Endothelial cell of umbilical vein (primary cell): ENCODE measurements at places on chromosomes 3 and 15.
A peak's percentile ranks its signal among the peaks of the same experiment; 100 is the strongest.

- no peak for DNase-seq
These were observed 82.1 kb upstream of the PHLDB2 start for GRCh38 chr3:111776827-111777483.

DNA sequence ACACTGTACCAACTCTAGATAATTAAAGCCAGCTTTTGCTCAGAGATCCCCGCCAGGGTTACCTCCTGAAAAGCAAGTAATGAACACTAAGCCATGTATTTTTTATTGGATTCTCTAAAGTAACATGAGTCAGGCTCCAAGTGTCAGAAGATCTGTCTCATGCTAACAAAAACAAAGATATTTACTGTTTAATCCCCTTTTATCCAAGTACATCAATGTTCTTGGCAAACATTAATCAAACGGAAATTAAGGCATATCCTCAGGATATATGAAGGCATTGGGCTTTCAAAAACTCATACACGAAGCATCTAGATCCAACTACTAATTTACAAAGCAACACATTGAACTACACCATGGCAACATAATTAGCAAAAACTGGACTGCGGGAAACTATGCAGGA, 37.2 kb downstream of the MYO5A start:
- peak; percentile 95 for DNase-seq

DNA sequence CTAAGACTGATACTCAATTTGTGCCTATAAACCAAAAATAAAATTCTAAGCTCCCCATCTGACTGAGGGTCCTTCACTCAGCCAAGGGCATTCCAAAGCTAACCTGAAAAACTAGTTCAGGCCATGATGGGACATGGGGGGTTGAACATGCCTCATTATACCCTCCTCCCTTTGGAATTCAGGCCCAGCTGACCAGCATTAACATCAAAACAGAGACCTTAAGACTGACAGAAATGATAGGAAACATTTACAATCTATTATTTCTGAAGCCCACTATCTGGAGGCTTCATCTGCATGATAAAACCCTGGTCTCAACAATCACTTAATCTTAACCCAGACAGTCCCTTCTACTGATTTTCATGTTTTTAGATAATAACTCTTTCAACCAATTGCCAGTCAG, 140.4 kb downstream of the ANO10 start:
- no peak for DNase-seq

GRCh38 chr15:68382286-68383007, 49.5 kb downstream of the ITGA11 start:
- DNase-seq, result no peak

- peak; percentile 40 for DNase-seq
These were observed 22.5 kb downstream of the CDCP1 start for GRCh38 chr3:45123581-45124269.

DNA sequence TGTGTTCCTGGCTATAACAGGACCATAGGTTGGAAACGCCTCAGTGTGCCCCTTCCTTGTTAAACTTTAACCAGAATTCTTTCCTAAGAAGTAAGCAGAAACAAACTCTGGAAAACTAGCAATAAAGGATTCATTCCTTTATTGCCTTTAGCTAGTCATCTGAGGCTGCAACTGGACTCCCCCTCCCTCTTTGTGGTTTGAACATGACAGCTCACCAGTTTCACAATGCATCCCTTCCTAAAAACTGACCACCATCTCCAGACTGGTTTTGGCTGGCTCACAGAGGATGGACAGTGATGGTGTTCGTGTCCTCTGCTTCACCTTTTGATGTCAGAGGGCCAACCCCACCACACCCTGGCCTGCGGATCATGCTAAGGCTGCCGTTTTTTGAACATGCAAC, 27.9 kb upstream of the TGFBR2 start:
- no peak for DNase-seq

GRCh38 chr15:58758141-58758540, 8.6 kb upstream of the ADAM10 start:
- DNase-seq, result no peak

DNA sequence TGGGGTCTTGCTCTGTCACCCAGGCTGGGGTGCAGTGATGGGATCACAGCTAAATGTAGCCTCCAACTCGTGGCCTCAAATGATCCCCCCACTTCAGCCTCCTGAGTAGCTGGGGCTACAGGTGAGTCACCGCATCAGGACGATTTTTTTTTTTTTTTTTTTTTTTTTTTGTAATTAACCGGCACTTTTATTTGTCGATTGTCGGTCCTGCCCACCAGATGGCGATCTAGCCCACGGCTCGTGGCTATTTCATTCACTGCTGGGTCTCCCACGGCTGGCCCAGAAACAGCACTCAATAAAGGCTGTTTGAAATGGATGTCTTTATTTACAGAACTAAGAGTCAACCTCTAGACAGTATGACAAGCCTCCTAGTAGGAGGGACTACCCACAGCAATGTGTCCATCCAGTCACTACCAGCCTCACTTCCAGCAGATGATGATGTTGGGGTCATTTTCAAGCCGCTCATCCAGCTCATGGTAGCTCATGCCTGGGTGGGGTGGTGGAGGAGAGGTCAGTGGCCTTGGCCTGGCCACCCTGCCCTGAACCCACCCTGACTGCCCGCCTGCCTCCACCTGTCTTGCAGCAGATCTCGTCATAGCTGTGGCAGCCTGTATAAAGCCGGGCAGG, 1.8 kb upstream of the ZMYND10 start:
- peak; percentile 84 for DNase-seq

DNA sequence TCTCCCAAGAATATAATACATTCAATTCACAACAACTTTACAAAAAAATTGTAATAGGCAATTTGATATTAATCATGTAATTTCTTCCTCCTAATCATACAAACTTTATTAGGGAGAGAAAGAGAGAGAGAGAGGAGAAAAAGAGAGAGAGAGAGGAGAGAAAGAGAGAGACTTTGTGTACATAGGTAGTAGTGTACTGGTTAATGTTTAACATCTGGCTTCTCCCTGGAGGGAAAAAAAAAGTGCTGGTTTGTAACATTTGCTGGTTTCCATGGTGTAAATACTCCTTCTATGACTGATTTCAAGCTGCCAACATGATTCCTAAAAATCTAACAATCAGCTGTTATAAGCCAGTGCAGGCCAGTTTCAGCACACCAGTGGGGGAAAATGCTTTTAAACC, 98.0 kb upstream of the ARHGEF26 start:
- DNase-seq, result no peak

DNA sequence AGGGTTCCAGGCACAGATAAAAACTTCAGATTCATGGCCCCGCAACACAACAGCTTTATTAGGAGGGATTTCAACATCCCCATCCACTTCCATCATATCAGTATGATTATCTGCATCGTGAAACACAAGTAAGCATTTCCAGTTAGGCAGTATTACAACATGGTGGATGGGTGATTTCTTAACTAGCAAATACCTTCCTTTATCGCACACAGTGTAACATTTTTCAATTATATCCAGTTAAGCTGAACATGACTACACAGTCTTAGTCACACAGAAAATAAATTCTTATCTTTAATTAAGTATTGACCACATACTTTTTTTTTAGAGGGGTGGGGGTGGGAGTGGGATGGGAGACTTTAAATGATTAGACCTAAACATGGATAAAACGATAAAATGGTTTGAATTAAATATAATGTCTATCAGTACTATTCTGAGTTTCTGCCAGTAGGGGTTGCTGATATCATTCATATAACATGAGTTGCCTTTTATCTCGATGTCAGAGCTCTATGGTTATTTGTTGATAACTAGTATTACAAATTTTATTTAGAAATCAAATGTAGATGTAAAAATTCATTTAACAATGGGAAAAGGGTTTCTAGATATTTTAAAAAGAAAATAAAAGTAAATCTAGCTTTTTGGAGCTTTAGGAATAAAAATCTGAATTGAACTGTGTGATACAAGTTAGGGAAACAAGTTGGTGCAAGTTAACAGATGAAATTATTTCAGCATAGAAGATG, 146.6 kb downstream of the TBL1XR1 start:
- peak; percentile 71 for DNase-seq

- peak; percentile 100 for DNase-seq
These were observed at the start of gene MLH1 for GRCh38 chr3:36993326-36994283. TSS of gene MLH1 (plus strand) at chr3:36993518. CDS start at chr3:36993548, 30 bp downstream.

DNA sequence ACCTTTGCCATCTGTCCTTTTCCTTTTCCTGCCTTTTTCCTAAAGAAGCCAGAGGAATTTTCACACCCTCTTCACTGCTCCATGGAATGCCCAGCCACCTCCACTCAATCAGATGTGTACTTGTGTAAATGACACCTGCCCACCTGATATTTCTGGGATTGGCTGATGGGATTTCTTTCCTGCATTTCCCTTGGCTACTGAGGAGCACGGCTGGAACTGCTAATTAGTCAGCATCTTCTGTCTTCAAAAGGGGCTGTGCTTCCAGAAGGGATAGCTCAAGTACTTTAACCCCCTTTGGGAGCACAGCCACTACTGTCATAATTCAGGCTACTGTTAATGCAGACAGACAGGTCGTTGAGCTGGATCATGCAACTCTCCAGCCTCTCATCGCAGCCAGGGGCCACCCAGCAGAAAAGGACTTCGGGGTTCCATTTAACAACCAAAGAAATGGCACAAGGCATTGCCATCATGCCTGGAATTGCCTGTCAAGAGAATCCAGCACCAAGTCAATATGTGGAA, 38.6 kb downstream of the MGLL start:
- DNase-seq, result no peak

DNA sequence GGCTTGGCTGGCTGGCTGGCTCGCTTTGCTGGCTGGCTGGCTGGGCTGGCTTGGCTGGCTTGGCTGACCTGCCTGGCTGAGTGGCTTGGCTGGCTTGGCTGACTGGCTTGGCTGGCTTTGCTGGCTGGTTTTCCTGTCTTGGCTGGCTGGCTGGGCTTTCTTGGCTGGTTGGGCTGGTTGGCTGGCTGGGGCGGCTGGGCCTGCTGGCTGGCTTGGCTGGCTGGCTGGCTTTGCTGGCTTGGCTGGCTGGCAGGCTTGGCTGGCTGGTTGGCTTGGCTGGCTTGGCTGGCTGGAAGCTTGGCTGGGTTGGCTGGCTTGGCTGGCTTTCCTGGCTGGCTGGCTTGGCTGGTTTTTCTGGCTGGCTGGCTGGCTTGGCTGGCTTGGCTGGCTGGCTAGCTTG, 435.6 kb downstream of the GOLGA6L6 start:
- DNase-seq, result no peak

DNA sequence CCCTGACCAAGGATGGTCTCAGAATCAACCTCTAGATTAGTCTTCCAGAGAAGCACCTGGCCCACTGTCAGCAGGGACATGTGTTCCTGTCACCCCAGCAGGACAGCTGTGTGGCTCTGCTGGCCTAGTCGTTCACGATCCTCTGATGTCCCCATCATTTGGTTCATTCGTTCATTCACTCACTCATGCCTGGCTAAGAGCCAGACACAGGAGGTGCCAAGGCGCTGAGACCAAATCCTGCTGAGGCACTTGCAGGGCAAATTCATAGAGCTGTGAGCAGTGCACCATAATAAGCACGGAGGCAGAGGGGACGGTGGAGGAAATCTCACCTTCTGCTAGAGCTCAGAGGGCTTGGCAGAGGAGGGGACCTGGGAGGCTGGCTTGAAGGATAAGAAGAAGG, 49.9 kb upstream of the FGD5 start:
- DNase-seq, result no peak

DNA sequence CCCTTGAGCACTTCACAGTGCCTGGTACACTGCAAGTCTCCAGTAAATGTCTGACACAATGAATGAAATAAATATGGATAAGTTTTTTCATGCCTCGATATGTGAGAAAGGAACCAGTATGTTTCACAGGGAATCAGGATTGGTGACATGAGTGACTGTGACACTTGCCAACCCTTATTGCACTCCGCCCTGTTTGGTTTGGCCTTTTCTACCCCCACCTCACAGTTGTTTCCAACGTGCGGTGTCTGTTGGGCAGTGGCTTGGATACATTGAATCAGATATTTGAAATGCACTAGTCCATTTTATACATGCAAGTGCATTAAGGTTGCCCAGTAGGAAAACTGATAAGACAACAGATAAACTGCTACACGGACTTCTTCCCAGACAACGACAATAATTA, 2.0 kb downstream of the NPHP3 start:
- DNase-seq, result no peak

DNA sequence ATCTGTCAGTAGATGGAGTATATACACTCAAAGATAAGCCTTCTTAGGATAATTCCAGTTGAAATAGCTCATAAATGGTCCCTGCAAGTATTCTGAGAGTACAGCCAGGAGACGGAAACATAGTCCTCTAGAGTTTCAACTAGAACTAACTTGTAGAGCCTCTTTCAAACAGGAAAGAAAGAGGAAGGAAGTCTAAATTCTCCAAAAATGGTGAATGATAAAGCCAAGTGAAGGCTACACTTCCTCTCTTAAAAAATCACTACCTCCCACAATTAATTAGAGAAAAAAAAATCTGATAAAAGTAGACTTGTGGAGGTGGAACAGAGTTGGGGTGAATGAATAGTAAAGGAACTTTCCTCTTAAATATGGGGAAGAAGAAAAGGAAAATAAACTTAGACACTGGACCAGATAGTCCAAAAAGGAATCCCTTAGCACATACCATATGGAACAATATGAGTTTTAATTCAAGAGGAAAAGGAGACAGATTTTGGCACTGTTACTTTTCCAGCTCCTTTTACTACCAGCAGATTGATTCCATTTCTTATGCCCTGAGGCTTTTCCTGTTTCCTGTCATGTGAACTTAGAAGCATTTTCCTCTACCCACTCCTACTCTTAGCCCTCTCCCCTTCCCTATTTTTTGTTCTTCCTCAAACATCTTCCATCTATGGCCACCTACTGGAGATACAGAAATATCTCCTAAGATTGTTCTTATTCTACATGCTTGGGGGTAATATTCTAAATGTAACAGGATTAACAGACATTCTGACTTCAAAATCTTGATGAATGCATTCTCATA, 207.6 kb downstream of the CHST2 start:
- peak; percentile 47 for DNase-seq

DNA sequence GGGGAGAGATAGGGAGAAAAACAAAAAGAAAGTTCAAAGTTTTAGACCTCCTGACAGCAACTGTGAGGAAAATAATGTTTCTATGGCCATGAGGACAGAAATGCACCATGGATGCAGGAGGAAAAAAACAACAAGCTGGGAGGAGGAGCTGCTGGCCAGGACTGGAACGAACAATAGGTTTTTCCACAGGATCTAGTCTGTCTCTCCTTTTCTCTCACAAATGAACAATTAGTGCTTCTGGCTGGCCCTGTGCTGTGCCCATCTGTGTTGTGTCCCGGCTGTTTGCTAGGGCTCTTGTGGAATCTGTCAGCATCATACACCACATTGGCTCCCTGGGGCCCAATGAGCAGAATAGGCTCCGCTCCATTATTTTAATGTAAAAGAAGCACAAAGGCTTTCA, 15.2 kb downstream of the GK5 start:
- DNase-seq, result peak; percentile 75

DNA sequence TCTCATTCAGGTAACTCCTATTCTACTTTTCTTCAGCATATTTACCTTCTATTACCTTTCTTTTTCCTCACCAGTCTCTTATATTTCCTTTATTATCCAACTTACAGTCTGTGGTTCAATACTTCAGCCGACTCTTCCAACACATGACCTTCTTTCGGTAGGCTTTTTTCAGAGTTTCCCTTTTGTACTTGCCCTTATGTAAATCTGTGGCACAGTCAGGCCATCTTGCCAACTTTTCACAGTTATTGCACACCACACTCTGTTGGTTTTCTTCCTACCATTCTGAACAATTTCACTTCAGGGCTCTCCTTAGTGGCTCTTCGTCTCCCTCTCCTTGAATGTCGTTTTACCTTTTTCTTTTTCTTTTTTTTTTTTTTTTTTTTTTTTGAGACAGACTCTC, 427.8 kb downstream of the LPP start:
- DNase-seq, result no peak
